Activated CD8-positive, alpha-beta T cell treated with anti-CD3 and anti-CD28 coated beads, Interleukin-2, amount 10 ng/mL, durations not matched to agents 7 days and 5 days (primary cell): ENCODE measurements at places on chromosomes 1 and 21.
A peak's percentile ranks its signal among the peaks of the same experiment; 100 is the strongest.

- no peak for DNase-seq
These were observed 378 bp downstream of the ANKRD65 start for GRCh38 chr1:1420654-1421141.

DNA sequence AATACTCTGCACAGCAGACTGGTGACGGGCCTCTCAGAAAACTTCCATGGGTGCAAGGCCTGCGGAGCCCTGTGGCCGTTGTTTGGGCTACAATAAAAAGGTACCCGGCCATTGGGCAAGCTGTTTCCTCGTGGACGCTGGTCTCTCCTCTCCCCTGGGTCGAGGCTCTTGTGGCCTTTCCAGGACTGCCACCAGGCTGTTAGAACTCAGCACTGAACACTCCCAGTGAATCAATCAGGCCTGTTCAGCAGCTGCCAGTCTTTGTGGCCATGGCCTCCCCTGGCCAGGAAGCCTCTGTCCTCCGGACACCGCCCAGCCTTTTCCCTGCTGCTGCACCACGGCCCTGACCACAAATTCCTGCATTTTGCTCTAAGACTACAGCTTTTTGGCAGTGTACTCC is 33.0 kb upstream of the ACTRT2 start:
- no peak for DNase-seq

DNA sequence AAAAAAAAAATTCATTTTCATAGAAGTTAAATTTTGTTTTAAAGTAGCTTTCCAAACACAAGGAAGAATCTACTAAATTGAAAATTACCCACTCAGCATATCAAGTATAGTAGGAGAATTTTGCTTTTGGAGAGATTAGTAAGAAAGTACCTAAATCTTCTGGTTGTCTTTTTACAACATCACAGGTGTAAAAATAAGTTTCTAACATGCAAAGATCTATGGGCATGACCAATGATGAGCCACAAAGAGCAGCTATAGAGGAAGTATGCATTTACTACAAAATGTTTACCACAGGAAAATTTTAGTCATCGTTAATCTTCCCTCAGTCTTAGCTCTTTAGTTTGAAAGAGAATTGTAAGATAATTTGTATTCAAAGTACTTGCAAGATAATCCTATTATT is 28.1 kb downstream of the ANGPTL3 start:
- no peak for DNase-seq

GRCh38 chr1:104797982-104798381 is 1048.3 kb downstream of the AMY1C start:
- no peak for DNase-seq

- DNase-seq: no peak
These were observed 567.2 kb downstream of the PTPRU start for GRCh38 chr1:29803486-29803885.

- DNase-seq: no peak
These were observed 3.5 kb upstream of the TIAM1 start for GRCh38 chr21:31347435-31348032.

- no peak for DNase-seq
These were observed 2.0 kb downstream of the GPX7 start for GRCh38 chr1:52604063-52604770.

- DNase-seq: no peak
These were observed 142.9 kb downstream of the BACH1 start for GRCh38 chr21:29441651-29442050.

GRCh38 chr1:114448370-114449036 is 62.5 kb downstream of the TRIM33 start:
- no peak for DNase-seq

DNA sequence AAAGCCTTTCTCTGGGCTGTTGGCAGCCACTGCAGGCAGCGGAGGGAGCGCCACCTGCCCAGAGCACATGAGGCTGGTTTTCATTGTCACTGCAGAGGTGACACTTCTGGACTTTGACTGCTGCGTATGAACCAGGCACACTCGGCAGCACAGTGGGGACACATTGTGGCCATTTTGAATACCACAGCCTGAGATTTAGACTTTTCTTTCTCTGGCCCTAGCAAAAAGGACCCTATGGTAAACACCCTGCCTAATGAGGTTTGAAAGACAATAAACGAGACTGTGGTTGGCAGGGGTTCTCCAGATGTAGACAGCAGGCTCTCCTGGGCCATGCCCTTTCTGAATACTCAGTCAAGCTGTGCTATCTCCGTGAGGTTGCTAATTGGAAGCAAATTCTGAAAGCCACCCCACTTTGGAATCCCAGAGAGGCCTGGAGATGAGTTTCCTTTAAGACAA is 12.0 kb upstream of the KCNE2 start:
- peak; percentile 51 for DNase-seq

GRCh38 chr1:160746836-160747500 is 7.9 kb downstream of the SLAMF7 start:
- no peak for DNase-seq

GRCh38 chr1:2502210-2502609 is 24.2 kb downstream of the PANK4 start:
- DNase-seq: no peak

DNA sequence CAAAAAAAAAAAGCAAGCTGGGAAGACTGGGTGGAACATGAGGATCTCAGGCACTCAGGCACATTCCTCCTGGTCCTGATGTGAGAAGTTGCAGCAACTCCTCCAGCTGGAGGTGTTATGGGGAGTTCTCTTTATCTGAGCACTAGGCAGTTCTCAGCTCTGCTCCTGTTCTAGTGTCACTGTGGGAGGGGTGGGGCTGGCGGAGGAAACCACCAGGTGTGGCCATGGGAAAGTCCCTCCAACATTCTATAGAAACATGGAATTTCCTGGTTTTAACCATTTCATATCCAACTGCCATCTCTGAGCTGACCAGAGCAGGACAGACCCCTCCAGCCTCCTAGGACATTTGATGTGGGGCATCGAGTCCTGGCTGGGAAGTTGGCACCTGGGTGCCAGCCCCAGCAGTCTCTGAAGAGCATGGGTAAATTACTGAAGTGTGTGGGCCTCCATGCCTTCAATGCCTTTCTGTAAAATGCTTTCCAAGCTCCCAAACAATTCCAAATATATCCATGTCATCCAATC is 804 bp upstream of the IKBKE start:
- peak; percentile 59 for DNase-seq

- DNase-seq: no peak
These were observed 132.5 kb downstream of the BACH1 start for GRCh38 chr21:29431178-29431577.

- DNase-seq: no peak
These were observed 547.3 kb upstream of the BEND5 start for GRCh38 chr1:49323925-49324540.
